ENCODE measurements at places on chromosomes 3 and 15.

DNA sequence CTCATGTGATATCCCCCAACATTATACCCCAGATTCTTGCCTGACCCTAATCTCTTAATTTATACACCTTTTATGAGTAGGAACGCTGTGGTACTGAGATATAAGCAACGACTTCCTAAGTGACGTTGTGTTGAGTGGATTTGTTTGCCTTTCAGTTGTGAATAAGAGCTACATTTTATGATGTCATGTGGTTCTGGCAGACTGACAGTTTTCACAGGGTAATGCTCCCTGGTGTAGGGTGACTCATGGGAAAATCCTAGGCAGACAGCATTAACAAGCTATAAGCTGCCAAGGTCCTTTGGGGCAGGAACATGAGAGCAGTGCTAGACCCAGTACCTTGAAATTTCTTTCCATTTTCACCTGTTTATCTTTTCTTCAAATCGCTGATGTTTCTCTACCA lies 11.2 kb downstream of the C3orf52 start:
- DNase-seq = no peak

DNA sequence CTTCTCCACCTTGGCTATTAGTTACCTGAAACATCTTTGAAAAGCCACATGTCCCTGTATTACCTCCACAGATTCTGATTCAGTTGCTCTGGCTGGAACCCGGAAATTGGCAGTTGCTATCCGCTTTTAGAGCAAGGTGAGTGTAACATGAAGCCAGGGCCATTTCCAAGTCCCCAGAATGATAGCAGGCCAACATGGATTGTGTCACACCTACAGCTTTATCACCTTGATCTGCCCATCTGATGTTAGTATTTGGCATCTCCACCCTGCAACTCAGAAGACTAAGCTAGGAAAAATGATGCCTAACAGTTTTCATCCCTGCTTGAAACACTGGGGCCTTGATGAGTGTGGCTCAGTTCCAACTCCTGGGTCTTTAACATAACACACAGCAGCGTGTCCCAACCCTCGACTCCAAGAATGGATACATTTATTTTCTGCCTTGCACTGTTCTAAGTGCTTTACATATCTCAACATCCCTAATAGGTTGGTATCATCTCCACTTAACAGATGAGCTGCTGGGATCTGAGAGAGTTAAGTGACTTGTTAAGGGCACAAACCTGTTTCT lies 21.3 kb upstream of the NUDT16 start:
- DNase-seq = no peak

DNA sequence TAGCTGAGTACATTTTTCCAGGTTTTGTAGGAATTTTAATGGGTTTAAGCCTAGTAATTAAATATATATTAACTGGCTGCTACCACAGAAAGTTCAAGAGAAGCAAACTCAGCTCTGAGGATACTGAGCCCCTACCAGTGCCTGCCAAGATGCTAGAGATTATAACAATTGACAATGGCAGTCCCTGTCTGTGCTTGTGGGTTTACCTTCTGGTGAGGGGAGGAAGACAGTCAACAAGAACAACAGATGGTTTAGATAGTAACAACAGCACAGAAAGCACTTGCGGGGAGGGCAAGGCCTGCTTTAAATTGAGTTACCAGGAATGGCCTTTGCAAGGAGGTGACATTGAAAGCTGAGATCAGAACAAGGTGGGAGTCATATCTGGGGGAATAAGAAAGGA lies 56.6 kb upstream of the ARHGEF3 start:
- no peak for DNase-seq

- DNase-seq = no peak
Measured at GRCh38 chr15:84782346-84782745, 34.0 kb downstream of the ZNF592 start.

GRCh38 chr3:49199239-49199899 lies 28.0 kb downstream of the KLHDC8B start:
- no peak for DNase-seq

DNA sequence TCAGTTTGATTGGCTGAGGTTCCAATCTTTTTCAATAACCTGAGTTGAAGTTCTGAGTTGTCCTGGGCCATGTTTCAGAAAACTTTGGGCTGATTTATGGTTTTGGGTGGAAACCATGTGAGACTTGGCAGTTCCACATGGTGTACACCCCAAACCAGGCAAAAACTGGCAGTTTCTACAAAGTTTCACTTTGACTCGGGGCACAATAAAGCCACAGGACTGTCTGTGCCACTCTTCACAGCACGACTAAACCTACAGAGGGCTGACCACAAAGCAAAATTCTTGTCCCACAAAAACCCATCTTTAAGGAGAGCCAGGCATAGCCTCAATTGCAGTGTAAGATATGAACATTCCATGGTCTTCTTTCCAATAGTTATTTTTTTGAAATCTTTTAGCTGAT lies 155.0 kb downstream of the DUT start:
- no peak for DNase-seq

DNA sequence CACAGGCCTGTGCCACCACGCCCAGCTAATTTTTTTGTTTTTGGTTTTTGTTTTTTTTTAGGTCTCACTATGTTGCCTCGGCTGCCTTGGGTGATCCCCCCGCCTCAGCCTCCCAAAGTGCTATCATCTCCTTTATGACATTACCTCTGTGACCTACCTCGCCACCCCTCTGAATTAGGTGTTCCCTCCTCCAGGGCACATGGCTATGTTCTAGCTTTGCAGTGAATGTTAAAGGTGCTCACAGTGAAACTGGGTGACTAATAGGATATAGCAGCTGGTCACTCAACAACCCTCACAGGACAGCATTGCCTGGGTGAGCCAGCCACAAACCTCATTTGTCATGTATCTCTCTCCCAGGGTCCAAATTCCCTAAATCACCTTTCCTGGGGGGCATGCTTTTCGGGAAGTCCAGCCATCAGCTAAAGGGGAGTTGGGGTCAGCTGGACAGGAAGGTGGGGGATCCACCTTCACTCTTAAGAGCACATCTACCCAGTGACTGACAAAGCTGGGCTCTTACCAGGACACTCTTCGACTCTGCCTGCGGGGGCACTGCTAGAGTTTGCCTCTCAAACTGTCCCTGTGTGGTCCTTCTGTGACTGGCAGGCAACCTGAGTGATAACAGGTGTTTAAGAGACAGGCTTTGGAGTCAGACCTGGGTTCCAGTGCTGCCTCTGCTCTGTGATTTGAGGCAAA lies 1.6 kb upstream of the TTLL3 start:
- DNase-seq = no peak

DNA sequence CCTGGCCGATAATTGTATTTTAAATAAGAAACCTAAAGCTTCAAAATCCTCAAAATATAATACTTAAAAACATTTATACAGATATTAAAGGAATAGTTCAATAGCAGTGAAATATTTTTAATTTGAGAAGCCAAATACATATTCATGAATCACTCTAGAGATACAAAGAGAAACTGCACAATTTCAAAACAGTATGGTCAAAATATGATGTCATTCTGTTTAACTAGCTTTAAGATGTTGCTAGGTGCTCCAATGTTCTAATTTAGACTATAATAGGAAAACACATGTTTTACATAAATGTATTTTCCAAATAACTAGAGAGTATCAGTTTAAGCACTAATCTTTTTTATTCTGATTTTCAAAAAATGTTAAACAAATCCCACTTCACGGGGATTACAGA lies 10.3 kb upstream of the NRROS start:
- DNase-seq = no peak

GRCh38 chr3:7999384-7999783 lies 502.2 kb upstream of the LMCD1 start:
- DNase-seq = no peak

DNA sequence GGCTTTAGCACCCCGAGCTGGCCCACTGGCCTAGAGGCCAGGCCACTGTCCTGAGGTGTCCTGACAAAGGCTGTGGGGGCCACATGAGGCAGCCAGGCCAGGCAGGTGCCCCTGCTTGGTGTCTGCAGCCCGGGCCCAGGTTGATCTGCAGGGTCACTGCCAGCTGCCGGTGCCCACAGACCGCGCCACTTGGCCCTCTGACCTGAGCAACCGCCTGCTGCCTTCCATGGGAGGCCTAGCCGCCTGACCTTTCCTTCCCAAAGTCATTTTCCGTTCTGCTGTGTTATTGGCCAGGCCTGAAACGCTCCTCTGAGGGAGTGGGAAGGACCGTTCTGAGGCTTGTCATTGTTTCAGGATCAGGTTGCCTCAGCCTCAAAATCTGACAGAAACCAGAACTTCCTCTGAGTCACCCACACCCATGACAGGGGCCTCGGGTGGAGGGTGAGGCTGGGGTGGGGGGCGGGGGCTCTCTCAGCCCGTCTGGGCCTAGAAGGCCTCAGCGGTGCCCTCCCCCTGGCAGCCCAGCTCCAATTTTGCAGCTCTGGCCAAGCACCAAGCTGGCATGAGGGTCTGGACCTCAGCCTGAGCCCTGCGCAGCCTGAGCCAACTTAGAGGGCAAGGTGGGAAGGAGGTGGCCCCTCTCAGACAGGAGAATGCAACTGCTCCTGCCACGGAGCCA lies 140.7 kb upstream of the MEF2A start:
- peak; percentile 62 for DNase-seq

DNA sequence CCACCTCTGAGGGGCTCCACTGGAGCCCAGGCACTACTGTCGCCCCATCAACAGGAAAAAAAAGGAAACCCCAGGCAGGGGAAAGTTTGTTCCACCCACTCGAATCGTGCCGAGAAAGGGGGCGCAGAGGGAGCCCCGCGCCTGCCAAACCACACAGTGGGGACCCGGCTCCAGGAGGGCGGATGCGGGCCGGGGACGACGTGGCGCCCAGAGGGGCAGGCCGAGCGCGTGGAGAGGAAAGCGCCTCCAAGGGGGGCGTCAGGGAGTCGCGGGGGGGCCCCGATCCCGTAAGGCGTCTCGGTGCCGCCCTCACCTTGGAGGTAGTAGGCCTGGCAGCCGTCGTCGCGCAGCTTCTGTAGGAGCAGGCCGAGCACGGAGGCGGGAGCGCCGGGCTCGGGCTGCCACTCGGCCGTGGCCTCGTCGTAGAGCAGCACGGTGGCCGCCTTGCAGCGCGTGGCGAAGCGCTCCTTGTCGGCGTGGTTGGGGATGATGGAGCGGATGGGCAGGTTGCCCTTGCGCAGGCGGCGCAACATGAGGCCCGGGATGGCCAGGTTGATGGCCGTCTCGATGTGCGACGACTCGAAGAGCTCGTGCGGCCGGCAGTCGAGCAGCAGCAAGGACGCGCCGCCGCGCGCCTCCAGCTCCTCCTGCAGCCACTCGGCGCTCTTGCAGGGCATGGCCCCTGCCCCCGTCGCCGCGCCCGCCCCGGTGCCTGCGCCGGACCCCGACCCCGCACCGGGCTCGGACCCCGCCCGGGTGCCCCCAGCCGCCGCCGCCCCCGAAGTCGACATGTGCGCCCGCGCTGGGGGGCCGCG lies 627 bp downstream of the DUSP7 start:
- DNase-seq = no peak

DNA sequence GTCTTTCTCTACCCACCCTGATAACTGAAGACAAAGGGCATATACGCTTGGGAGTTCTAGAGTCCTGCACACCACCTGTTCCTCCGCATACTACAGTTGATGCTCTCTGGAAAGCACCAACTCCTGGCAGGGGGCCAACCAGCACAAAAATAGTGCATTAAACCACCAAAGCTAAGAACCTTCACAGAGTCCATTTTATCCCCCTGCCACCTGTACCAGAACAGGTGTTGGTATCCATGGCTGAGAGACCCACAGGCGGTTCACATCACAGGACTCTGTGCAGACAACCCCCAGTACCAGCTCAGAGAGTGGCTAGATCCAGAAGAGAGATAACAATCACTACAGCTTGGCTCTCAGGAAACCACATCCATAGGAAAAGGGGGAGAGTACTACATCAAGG lies 114.4 kb upstream of the POU1F1 start:
- no peak for DNase-seq

GRCh38 chr3:146780251-146780650 lies 175.1 kb upstream of the PLSCR5 start:
- DNase-seq = no peak

GRCh38 chr3:124952282-124952855 lies 17.8 kb upstream of the MUC13 start:
- DNase-seq = no peak

DNA sequence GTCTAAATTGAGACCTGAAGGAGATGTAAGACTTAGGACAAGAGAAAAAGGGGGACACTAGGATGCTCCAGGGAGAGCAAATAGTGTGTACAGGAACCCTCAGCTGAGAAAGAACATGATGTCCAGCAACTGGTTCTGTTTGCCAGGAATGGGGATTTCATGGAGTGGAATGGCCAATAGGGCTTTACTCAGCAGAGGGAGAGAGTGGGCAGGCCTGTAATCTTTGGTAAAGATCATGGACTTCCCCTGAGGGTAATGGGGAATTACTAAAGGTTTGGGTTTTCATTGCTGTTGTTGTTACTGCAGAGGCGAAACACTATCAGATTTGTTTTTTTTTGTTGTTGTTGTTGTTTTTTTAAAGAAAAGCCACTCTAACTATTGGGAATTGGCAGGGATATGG lies 99.0 kb downstream of the SCN11A start:
- no peak for DNase-seq

GRCh38 chr3:81339040-81339845 lies 422.2 kb downstream of the GBE1 start:
- no peak for DNase-seq

DNA sequence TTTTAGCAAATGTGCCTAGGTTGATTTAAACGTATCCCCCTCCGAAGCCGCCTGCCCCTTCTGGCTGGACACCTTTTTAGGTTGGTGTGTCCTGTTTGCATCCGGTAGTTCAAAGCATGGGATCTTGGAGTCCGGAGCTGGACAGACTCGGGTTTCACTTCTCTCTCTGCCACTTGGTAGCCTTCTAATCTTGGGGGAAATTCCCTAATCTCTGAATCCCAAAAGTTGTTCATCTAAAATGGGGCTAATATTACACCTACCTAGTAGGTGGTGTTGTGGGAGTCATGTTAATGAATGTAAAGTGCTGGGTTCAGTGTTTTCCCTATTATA lies 760 bp downstream of the FANCI start:
- DNase-seq = no peak

DNA sequence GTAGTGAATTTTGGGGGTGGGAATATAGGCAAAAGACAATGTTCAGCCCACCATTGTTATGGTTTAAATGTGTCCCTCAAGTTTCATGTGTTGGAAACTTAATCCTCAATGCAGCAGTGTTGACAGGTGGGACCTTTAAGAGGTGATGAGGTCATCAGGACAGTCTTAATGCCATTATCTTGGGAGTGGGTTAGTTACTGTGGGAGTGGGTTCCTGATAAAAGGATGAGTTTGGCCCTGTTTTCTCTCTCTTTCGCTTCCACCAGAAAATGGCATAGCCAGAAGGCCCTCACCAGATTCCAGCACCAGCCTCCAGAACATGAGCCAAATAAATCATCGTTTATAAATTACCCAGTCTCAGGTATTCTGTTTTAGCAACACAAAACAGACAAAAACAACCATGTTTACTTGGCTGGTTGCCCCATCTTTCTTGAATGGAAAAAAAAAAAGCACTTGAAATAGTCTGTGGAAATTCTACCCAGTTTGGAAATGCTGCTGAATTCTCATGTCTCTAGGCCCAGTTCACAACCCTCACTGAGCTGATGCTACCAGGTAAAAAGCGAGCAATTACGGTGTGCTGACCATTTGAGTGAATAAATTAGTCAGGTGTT lies 31.0 kb upstream of the MFSD1 start:
- DNase-seq = no peak
